ENCODE measurements at places on chromosomes 3 and 15.

- no peak for DNase-seq
These were observed 56.2 kb downstream of the NBEAL2 start for GRCh38 chr3:47035645-47036044.

- DNase-seq: no peak
These were observed 39.3 kb upstream of the UTS2B start for GRCh38 chr3:191369616-191370010.

GRCh38 chr15:33145447-33145846 lies 49.1 kb downstream of the FMN1 start:
- DNase-seq: peak; percentile 73

GRCh38 chr3:9864200-9864927 lies 15.7 kb downstream of the CIDEC start:
- DNase-seq: peak; percentile 93

DNA sequence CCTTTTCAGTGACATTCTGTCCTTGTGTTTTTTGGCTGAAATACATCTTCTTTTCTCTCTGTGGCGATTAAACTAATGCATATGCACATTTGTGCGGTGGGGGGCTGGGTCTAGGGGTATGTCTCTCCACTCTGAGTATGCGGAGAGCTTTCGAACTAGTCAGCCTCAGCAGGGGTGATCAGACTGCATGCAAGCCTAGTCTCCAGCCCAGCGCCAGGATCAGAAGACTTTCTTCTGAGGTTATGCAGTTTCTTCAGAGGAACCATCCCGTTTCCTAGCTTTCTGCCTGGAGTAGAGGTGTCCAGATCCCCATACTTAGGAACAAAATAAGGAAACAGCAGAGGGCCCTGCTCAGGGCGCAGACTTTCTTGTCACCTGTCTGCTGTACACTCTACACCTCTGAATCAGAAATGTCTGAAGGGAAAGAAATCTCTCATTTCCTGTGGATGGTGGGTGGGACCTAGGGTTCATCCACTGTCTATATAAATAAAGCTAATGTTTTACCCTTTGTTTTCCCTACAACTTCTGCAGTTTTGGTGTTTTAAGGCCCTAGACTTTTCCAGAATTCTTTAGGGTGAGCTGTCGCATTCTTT lies 230.4 kb downstream of the ABHD5 start:
- DNase-seq: no peak

- no peak for DNase-seq
These were observed 508.8 kb downstream of the DIPK2A start for GRCh38 chr3:144480416-144480919.

DNA sequence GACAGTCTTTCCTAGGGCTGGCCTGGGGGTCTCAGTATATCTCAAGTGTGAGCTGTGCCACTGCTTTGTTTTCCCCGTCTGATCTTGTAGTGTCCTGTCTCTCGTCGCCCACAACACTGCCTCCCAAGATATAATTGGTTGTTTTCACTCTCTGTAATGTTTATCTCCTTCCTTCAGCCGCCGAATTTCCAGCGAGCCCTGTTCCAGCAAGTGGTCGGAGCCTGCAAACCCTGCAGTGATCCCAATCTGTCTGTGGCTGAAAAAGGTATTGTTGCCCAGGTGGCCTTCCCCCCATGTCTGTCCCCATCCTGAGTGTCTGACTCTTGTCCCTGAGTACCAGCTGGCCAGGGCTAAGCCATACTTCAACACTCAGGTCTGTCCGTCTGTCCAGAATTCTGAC lies 9.5 kb upstream of the MANF start:
- DNase-seq: no peak

DNA sequence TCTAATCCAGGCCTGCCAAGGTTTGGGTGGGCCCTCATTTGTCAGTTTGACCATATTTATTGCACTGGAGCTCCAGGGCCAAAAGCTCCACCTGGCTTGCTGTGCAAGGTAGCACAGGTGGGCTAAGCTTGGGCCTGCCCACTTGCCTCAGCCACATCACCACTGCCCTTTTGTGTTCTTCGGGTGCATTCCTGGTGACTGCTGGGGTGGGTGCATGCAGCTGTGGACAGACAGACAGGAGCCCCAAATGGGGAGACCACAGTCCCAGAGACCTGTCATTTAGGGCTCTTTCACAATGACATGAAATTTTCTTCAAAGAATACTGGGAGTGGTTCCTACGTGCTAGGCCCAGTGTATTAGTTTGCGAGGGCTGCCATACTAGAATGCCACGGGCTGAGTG lies 2.7 kb downstream of the MESP2 start:
- DNase-seq: no peak

DNA sequence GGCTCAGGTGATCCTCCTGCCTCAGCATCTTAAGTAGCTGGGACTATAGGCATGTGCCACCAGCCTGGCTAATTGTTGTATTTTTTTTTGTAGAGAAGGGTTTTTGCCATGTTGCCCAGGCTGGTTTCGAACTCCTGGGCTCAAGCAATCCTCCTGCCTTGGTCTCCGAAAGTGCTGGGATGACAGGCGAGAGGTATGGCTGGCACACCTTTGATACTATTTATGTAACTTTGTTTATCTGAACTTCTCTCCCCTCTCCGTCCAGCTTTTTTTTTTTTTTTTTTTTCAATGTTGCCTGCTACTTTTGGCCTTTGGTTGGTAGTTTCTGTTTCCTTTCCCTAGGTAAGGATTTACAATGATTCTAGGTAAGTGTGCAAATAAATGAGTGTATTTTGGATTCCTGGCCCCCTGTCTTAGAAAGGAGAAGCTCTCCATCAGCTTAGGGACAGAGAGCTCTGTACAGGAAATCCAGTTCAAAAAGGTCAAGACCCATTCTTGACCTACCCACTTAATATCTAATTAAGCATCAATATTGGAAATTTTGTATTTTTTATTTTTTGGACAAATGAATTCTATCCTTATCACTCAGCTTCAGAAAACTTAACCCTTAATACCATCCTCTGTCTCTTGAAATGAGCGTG lies 6.8 kb downstream of the ARL6IP5 start:
- no peak for DNase-seq

GRCh38 chr3:159825216-159825854 lies 163.3 kb upstream of the IL12A start:
- DNase-seq: no peak

DNA sequence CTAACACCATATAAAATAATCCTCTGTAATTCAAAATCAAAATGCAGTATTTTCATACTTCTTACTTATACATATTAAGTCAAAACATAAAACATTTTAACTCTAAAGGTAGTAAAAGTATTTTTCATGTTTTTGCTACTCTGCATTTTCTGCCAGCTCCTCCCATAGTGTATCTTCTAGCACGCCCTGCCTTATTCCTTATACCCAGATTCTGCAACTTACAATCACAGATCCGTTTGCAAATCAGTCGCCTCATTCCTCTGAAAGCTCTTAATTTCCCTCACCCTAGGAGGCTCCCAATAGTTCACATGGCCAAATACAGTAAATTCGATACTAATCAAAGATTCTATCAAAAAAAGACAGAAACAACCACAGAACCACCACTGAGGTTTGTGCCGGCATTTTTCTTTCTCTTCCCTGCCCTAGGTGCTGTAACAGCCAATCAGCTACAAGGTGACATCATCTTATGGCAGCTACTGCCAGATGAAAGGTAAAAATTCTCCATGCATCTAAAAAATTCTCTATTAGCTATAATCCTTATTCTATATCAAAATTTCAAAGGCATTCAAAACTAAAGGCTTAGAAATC lies 72.9 kb downstream of the CLASP2 start:
- peak; percentile 45 for DNase-seq

GRCh38 chr15:57932348-57932747 lies 133.2 kb downstream of the ALDH1A2 start:
- DNase-seq: no peak

DNA sequence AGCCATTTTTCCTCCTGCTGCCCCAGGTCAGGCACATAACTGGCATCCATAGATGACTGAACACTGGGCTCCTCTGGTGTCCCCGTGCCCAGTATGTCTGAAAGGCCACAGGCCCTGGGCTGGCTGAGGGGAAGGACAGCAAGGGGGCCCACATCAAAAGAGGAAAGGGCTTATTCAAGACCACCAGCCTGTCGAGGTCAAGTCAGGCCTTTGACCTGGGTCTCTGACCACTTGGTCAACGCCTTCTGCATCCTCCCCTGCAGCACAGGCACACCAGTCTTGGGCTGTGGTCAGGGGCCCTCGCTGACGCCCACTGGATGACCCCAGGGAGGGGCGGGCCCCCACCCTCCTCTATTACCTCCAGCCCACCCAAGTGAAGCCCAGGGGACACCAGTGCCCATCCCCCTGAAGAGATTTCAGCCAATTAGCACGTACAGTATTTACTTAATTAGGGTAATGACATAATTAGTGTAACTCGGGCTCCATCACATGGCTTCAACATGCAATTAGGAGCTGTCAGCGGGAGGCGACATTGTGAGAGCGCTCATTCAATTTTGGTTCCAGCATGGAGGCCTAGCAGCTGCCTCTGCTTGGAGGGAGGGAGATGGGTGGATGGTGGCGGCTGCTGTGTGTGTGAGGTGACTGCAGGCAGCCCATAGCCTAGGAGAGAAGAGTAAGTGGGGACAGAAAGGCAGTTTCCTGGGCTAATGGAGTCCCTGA lies 13.5 kb upstream of the DNAH1 start:
- DNase-seq: no peak

- DNase-seq: no peak
These were observed 275.5 kb downstream of the MECOM start for GRCh38 chr3:169387751-169388696.

- no peak for DNase-seq
These were observed 1.9 kb downstream of the MEX3B start for GRCh38 chr15:82043796-82044372.

DNA sequence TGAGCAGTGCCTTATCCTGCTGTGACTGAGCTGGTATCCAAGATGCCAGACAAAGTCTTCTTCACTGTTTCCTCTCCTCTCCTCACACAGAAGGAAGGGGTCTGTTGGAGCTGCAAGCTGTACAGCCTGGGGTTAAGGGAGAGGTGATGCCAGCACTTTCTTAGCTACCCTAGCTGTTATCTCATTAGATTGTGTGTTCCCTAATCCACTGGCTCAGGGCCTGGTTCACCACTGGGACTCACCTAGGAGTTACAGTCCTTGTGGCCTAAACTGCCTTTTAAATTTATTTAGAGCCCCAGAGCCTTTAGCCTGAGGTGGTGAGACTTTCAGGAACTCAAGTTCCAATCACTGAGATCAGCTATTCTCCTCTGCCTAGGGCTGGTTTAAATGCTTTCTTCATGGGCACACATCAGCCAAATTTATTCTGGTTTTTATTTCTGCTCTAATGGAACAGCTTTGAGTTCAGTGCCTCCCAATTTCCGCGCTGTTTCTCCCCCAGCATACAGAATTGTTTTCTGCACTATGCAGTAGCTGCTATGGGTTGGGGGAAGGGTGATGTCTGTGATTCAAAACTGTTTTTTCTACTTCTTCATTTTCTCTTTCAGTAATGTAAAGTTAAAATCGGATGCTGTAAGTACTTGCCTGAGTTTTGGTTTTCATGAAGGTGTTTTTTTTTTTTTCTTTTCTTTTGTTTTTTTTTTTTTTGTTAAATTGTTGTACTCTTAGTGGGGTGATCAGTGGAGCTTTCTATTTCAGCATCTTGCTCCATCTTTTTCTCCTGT lies 198.8 kb downstream of the DOCK3 start:
- no peak for DNase-seq

- DNase-seq: no peak
These were observed 96.0 kb upstream of the FAM174B start for GRCh38 chr15:92751528-92751927.

DNA sequence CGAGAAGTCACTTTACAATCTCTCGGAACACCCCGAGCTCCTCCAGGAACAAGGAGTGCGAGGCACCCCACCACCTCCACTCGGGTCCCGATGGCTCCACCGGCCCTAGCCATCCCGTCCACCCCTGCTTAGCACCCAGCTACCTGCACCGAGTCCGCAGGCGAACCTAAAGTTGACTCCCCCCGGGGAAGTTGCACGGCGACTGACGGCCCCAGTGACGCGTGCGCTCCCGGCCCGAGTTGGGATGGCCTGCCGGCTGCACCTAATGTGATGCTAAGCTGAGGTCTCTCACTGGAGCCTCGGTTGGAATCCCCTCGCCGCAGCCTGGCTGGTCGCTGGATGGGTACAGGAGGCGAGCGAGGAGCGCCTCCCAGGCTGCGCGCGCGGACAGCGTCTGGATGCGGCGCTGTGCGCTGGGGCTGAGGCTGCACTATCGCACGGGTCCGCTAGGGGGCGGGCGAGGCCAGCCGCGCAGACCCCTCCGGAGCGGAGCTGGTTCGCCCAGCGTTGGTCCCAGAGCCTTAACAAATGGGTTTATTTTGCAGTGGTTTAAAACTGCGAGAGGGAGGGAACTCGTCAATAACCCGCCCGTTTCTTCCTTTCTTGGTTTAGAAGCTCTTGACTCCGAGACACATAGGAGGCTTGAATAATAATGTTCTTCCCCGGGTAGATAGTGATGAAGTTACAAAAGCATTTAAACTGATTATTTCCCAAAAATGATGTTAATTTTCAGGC lies at the start of gene OXTR:
Gene OXTR (minus strand): TSS at position 526 of the 735 bp plus-strand sequence. CDS start 1,426 bp downstream, outside the sequence.
- DNase-seq: peak; percentile 83

DNA sequence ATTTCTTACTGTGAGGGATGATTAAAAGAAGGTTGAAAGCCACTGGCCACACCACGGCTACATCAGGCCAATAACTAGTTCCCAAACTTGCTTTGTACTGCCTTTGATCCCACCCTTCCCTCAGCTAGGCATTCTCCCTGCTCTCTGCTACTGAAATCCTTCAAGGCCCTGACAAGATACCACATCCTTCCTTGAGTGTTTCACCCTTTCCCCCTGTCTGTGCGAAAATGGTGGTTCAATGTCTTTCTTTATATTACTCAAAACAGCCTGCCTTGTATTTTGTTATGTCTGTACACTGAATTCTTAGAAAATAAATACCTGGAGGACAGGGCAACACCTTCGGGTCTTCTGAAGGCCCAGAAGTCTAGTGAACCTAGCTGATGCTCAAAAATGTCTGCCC lies 932 bp upstream of the VPS8 start:
- no peak for DNase-seq

DNA sequence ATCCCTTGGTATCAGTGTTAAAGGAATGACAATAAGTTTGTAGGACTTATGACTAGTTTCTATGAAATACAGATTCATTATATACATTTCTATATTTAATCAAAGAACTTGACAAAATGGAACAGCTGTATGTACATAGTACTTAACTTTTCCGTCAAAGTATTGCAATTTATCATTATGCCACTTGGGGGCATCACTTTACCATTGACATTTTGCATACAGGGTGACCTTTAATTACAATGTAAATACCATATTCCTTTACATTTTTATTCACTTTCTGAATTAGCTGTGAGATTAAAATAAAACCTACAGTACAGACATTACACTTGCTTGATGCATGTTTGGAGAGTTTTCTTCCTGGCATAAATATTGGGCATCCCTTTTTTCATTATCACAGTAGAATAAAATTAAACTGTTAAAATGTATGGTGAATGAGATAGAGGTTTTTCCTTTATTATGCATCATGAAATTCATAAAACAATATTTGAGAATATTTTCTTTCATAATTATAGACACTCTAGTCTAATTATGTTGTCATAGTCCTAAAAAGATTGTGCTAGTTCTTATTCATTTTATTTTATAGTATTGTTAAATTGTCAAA lies 6.9 kb downstream of the NEK11 start:
- DNase-seq: peak; percentile 39

GRCh38 chr3:41808152-41808551 lies 153.8 kb downstream of the ULK4 start:
- DNase-seq: peak; percentile 80

- no peak for DNase-seq
These were observed 58.0 kb upstream of the ATP2B2 start for GRCh38 chr3:10563396-10563795.
